Endothelial cell (in vitro differentiated cells): ENCODE measurements at places on chromosomes 1 and 21. TPM values are rescaled to one million over a fixed set of nuclear protein-coding genes. Genes with fewer than 3 reads are reported as not detected.
A peak's percentile ranks its signal among the peaks of the same experiment; 100 is the strongest.

DNA sequence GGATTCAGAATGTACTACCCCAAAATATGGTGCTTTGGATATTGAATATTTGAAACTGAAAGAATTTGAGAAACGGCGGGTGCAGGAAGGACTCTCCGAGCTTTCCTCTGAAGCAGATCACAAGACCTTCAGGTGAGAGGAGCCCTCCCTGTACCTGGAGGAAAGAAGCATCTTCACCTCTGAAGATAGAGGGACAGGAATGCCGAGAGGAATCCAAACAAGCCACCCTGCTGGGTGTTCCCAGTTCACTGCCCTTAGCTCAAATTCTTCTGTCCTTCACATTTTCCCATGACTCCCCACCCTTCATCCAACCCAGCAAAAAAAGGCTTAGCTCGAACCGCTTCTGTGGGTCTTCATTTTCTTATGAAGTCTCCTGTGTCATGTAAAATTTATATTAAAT is 18.2 kb upstream of the PADI2 start:
- no peak overlapping the region for H3K27ac ChIP-seq
- no peak overlapping the region for H3K4me3 ChIP-seq
- no peaks in the 10 kb centered on the region for H3K36me3 ChIP-seq
- peaks cover 6% of the 10 kb centered on the region for H3K27me3 ChIP-seq
- DNase-seq = no peak
- no peaks in the 10 kb centered on the region for H3K4me1 ChIP-seq

Gene RAB3B
- 15.1 TPM for total RNA-seq

- peaks cover 13% of the 10 kb centered on the region for H3K27me3 ChIP-seq
- H3K36me3 ChIP-seq = peaks cover 8% of the 10 kb centered on the region
- H3K4me3 ChIP-seq = no peak overlapping the region
- no peak for DNase-seq
Observed at GRCh38 chr1:7012461-7012924, 227.2 kb downstream of the CAMTA1 start.

DNA sequence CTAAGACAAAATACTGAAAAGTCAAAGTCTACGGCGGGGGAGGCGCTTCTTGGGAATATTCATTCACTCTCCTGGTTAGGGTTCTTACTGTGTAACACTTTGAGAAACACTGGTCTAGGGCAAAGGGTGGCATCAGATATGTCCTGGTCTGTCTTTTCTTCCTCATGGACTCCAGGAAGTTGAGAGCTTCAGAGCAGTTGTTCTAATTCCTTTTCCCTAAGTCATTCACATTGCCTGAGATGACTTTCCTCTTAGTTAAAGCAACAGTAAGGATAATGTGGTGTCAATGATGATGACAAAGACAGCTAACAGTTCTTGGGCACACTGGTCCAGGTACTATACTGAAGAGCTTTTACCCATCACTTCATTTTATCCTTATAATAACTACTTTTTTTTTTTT is 27.0 kb downstream of the FGGY start:
- H3K36me3 ChIP-seq = peaks cover 62% of the 10 kb centered on the region
- peaks cover 16% of the 10 kb centered on the region for H3K4me1 ChIP-seq

GRCh38 chr1:76868154-76868882 is 1.0 kb downstream of the ST6GALNAC5 start:
- peaks cover 3% of the 10 kb centered on the region for H3K27me3 ChIP-seq
- H3K27ac ChIP-seq = no peak overlapping the region
- peak; percentile 47 for DNase-seq
- no peaks in the 10 kb centered on the region for H3K36me3 ChIP-seq

GRCh38 chr21:31185663-31186062 is 147.4 kb upstream of the KRTAP19-8 start:
- DNase-seq = no peak
- H3K36me3 ChIP-seq = peaks cover 26% of the 10 kb centered on the region
- H3K27ac ChIP-seq = no peak overlapping the region
- peaks cover 37% of the 10 kb centered on the region for H3K4me1 ChIP-seq
- peaks cover 15% of the 10 kb centered on the region for H3K27me3 ChIP-seq
- no peak overlapping the region for H3K4me3 ChIP-seq

- peaks cover 3% of the 10 kb centered on the region for H3K4me1 ChIP-seq
- H3K4me3 ChIP-seq = no peak overlapping the region
- no peak for DNase-seq
- H3K27me3 ChIP-seq = peaks cover 12% of the 10 kb centered on the region
- no peak overlapping the region for H3K27ac ChIP-seq
Observed at GRCh38 chr1:3192361-3192760, 123.4 kb downstream of the PRDM16 start.

Gene CGN
- 50.7 TPM for total RNA-seq

DNA sequence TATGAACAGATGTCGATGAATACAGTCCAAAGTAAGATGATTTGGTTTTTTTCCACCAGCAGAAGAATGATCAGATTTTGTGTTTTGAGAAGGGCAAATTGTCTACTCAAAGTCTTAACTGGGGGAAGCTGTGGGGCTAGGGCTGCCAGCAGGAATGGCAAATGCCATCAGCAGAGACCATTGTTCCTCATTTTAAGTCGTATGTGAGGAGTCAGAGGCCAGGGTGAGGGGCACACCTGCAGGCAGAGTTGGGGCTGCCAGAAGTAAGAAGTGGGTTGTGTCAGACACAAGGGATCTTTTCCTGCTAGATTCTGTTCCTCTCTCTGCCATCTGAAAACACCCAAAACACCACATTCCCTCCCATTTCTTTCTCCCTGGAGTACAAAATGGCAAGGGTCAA is 8.7 kb downstream of the PARK7 start:
- H3K4me3 ChIP-seq = no peak overlapping the region
- no peaks in the 10 kb centered on the region for H3K27me3 ChIP-seq
- no peaks in the 10 kb centered on the region for H3K4me1 ChIP-seq
- no peak overlapping the region for H3K27ac ChIP-seq
- peaks cover 21% of the 10 kb centered on the region for H3K36me3 ChIP-seq
- DNase-seq = no peak

- peaks cover 32% of the 10 kb centered on the region for H3K4me1 ChIP-seq
- H3K27me3 ChIP-seq = peaks cover 1% of the 10 kb centered on the region
- H3K27ac ChIP-seq = peak overlapping the region; percentile 89
- H3K4me3 ChIP-seq = peak overlapping the region; percentile 28
Observed at GRCh38 chr1:23964790-23965740, 5.4 kb downstream of the PNRC2 start.

- H3K27me3 ChIP-seq = peaks cover 3% of the 10 kb centered on the region
- H3K4me1 ChIP-seq = peaks cover 5% of the 10 kb centered on the region
- H3K36me3 ChIP-seq = no peaks in the 10 kb centered on the region
- no peak for DNase-seq
Observed at GRCh38 chr1:213669964-213670691, 317.6 kb upstream of the PROX1 start.

DNA sequence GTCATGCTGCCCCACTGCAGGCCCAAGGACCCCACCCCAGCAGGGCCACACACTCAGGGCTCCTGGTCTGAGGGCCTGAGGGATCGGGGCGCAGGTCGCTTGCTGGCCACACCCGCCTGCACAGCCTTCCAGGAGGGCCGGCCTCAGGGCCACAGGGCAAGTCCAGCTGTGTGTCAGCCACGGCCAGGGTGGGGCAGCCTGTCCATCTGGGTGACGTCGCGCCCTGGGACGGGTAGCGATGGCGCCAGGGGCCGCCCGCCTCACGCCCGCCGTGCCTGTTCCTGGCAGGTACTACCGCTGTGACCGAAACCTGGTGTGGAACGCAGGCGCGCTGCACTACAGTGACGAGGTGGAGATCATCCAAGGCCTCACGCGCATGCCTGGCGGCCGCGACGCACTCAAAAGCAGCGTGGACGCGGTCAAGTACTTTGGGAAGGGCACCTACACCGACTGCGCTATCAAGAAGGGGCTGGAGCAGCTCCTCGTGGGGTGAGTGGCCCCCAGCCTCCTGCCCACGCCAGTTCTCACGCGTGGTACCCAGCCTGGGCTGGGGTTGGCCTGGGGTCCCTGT is 2.5 kb downstream of the COL6A1 start:
- H3K27me3 ChIP-seq = peaks cover 12% of the 10 kb centered on the region
- peaks cover 4% of the 10 kb centered on the region for H3K4me1 ChIP-seq
- no peak overlapping the region for H3K27ac ChIP-seq
- H3K4me3 ChIP-seq = no peak overlapping the region

- peaks cover 17% of the 10 kb centered on the region for H3K27me3 ChIP-seq
- H3K4me1 ChIP-seq = peaks cover 2% of the 10 kb centered on the region
- DNase-seq = no peak
- no peak overlapping the region for H3K4me3 ChIP-seq
- peaks cover 8% of the 10 kb centered on the region for H3K36me3 ChIP-seq
- H3K27ac ChIP-seq = no peak overlapping the region
Observed at GRCh38 chr1:227742738-227743715, 7.8 kb downstream of the SNAP47 start.
